ENCODE measurements at places on chromosomes 5 and 9.

GRCh38 chr9:123954518-123955280, 24.8 kb upstream of the DENND1A start:
- DNase-seq = no peak

DNA sequence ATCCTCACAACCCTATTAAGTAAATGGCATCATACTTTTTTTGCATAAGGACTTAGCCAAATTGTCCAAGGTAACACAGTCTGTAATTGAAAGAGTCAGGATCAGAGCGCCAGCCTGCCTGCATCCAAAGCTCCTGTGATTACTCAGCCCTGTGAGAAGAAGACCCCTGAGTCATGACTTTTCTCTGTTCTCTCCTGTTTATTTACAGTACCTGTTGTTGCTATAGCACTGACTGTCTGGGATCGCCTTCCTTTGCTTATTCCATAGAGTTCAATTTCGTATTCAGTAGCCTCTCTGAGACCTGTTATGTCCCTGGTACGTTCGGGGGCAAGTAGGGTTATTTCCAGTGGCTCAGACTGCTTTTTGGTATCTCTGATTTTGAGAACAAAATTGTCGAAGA, 71.8 kb downstream of the TNC start:
- no peak for DNase-seq

- DNase-seq = no peak
Measured at GRCh38 chr5:135398160-135398854, 724 bp downstream of the MACROH2A1 start.

DNA sequence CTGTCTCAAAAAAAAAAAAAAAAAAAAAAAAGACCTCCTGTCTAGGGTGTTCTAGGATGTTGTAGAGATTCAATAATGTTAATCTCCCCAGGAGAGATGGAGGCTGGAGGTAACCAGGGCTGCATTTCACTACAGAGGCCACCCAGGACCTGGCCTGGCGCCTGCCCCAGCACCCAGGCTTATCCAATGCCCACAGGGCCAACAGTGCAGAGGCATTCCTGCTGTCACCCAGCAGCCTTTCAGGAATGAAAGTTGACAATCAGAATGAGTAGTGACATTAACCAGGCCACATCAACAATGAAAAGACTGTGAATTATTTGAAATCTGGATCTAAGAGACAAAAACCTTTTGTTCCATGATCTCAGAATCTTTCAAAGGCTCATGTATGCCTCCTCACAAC, 36.2 kb upstream of the GABRP start:
- no peak for DNase-seq

GRCh38 chr5:173686950-173687349, 70.5 kb upstream of the BOD1 start:
- DNase-seq = no peak

- no peak for DNase-seq
Measured at GRCh38 chr5:145967296-145967695, 30.9 kb downstream of the SH3RF2 start.

GRCh38 chr5:54090495-54091120, 219.8 kb downstream of the ARL15 start:
- peak; percentile 89 for DNase-seq
